ENCODE measurements at places on chromosomes 1 and 21. TPM values are rescaled to one million over a fixed set of nuclear protein-coding genes. Genes with fewer than 3 reads are reported as not detected.

Gene FAM78B
- total RNA-seq, result 3.8 TPM

Gene TDRD5
- not detected for total RNA-seq

Gene FAM43B
- 0.08 TPM for total RNA-seq

Gene LRRC3
- total RNA-seq, result not detected

Gene CHIA
- total RNA-seq, result not detected

Gene MUL1
- 38.3 TPM for total RNA-seq

Gene RYR2
- total RNA-seq, result 0.40 TPM

Gene RIMS3
- 0.57 TPM for total RNA-seq

Gene MAN1C1
- total RNA-seq, result not detected

Gene SPRR3
- not detected for total RNA-seq

All from HT1080 (cell line).